ENCODE measurements at places on chromosomes 3 and 15.

GRCh38 chr15:89472785-89473256 is 23.6 kb downstream of the RHCG start:
- peak; percentile 13 for DNase-seq

- DNase-seq, result no peak
Measured at GRCh38 chr15:61500523-61500922, 271.4 kb upstream of the RORA start.

GRCh38 chr15:101028321-101028720 is 109.2 kb downstream of the LRRK1 start:
- no peak for DNase-seq

DNA sequence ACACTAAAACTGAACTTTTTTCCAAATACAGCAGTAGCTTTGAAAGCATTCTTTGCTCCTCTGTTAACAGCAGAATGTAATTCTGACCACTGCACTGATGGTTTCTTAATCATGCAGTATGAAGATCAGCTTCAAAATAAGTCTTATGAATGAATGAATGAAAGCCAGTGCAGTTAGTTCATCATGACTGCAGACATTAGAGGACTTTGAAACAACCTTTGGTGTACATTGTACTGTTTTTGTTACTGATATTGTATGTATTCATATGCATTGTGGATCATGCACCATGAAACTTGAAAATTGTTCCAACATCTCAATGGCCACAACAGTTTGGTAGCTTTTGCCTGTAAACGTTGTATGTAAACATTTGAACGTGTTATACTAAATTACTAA is 1.3 kb upstream of the TNIK start:
- DNase-seq, result no peak

DNA sequence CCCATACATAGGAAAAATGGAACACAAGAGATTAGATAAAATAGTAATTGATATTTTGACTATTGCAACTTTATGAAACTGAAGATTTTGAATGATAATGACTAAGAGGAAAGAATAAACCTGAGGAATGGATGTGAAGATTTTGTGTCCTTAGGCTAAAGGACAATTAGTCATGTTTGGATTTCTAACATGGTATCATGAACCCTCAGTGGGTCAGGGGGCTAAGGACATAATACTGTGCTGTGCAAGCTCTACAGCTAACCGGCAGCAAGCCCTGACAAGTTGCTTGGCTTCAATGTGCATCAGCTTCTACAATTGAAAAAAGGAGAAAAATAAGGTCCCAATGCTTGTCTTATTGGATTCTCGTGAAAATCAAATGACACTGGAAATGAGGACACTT is 491.0 kb downstream of the MECOM start:
- no peak for DNase-seq

DNA sequence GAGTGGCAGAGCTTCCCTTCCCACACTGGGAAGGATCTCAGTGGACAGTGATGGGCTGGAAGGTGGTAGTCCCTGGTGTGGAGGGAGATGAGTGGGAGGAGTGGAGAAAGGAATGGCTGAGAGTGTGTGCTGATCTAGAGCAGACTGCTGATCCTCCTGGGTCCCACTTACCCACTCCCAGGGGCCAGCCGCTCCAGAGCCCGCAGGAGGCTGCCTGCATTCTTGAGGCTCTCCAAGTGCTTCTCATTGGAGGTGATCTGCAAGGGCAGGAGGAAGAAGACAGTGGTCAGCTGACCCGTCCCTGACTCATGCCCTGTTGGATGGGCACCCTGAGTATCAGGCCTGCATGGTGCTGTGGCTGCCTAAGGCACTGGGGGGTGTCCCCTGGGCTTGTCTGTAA is 50.0 kb downstream of the CTNNB1 start:
- DNase-seq, result no peak

GRCh38 chr3:42036483-42036823 is 54.7 kb upstream of the TRAK1 start:
- no peak for DNase-seq

DNA sequence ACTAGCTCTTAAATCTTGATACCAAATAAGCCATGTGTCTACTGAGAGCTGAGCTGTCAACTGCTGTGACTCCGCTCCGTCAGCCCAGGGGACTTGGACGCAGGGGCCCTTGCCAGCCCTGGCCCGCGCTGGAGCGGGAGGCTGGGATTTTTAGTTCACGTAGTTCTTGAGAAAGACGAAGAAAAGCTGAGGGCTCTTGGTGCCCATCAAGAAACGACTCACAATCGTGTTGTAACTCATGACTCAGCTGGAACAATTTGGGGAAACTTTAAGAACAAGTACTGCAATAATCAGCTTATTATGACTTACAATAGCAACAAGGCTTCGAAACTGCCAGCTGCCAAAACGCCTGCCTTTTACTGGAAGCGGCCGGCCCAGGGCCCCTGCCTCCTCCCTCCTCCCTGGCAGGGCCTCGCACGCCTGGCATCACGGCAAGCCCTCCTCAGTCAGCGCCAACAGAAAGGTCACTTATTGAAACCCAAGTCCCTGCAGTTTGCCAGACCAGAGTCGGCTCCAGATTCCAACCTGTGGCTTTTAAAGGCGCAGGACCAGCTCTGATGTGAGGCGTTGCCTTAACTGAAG is 60.3 kb downstream of the RGMA start:
- peak; percentile 55 for DNase-seq

DNA sequence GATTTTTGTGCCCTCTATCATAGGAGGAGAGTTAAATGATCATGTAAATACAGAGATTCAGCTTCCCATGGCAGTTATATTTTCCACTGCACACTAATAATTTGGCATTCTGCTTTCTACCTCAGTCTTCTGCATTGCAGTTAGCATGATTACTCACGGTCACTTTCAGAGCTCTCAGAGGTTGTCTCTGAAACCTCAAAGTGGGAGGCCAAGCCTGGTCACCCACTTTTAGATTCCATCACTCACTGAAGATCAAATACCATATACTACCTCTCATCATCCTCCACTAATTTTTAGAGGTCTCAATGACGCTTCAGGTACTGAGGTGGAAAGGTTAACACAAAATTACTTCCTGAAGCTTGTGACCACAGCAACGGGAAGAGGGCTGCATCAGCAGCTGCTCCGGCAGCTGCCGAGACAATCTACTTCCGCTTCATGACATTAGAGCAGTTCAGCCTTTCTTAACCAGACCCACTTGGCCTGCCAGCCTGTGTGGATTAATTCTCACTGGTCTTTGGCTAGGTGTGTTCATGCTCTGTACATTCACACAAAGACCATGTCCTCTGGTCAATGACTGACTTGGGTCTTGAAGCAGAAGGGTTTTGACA is 416.4 kb upstream of the PDZRN3 start:
- no peak for DNase-seq

DNA sequence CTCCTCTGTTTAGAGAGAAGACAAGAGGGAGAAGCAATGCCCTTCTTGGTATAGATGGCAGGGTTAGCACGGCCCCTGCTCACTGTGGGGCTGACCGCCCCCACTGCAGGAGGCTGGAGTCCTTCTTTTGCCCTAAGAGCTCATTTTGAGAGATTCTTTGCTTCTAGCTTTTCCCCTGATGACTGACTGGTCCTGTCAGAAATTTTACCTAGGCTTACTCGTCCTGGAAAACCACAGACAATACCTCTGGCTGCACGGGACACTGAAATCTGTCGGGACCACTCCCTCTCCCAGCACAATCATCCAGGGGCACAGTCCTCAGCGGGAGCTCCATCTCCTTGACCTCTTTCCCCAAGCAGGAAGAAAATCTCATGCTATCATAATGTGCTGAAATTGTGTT is 143.0 kb upstream of the RGMA start:
- DNase-seq, result no peak

GRCh38 chr3:89049119-89049518 is 58.3 kb upstream of the EPHA3 start:
- no peak for DNase-seq

- no peak for DNase-seq
Measured at GRCh38 chr3:170634663-170635384, 48.9 kb upstream of the SLC7A14 start.

DNA sequence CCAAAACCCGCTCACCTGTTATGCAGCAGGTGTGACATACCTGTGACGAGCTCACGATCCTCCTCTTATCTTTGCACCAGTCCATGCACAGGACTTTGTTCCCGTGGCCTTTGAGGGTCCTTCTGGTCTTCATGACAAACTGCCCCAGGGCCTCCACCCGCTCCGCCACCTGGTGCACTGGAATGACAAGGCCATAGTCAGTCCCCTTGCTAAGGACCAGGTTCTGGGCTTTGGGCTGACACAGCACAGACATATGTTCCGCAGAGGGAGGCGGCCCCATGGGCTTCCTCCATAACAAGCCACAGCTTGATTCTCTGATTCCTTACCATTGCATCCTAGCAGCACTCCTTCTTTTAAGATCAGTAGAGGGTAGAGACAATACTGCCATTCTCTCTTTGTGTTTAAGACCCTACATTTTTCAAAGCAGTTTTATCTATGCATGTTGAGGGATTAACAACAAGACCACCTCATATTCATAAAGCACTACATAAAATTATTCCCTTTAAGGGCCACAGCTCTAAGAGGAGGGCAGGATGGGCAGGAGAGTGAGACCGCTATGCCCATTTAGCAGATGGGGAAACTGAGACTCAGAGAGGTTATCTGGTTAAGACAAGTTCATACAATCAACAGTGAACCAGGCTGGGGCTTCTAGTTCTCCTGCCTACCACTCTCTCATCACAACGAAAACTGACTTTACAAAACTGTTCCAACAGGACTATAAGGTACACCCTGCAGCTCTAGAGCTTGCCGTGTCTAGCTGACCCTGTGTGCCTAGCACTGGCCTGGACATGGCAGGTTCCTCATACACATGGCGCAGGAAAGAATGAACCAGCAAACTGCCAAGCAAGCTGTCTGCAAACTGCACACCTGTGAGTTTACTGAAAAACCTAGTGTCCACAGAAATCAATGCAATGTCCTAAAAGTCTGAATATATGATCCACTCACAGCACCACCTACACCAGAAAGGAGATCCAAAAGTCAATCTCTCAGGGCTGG is 37.0 kb downstream of the GNB5 start:
- DNase-seq, result no peak
